ENCODE measurements at places on chromosomes 1 and 21.

DNA sequence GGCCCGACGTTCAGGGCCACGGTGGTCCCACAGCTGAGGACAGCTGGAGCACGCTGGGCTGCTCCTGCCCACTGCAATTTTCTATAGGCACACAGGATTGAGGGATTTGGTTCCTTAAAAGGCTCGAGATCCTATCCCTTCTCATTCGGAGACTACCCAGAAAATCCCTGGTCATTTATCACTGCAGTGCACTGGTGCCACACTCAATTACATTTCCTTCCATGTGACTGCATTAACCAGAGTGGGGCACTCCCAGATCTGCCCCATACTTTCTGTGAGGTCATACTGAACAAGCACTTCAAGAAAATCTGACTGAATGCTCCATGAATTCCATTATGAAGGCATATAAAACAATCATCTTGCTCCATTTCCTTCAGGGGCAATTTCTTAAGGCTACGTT is 49.8 kb upstream of the KCNE1 start:
- no peak for DNase-seq

DNA sequence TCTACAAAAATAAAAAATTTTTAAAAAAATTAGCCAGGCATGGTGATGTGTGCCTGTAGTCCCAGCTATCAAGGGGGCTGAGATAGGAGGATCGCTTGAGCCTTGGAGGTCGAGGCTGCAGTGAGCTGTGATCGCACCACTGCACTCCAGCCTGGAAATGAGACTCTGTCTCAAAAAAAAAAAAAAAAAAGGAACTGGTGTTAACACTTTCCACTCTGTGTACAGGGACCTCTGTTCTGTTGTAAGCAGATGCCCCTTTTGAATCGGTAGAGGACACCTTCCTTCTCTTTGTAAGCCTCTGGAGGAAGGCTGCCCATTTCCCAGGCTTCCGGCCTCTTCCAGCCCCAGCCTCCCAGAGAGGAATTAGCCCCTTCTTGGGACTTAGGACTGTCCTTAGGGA is 7.3 kb upstream of the C1orf210 start:
- DNase-seq, result no peak

DNA sequence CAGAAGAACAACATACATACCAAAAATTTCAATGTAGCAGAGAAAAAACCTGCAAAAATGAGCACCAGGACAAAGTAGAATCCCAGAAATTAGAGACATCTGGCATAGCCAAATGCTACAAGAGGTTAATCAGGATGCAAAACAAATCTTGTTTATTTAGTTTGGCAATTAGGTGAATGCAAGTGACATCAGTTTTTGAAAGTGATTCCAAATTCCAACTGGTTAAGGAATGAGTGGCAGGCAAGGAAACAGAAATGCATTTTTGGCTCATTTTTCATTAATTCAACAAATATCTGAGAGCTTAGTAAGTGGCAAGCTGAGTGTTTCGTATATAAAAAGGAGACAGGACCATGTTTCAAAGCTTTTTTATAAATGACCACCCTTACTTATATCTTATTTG is 21.3 kb downstream of the SCAF4 start:
- peak; percentile 42 for DNase-seq

DNA sequence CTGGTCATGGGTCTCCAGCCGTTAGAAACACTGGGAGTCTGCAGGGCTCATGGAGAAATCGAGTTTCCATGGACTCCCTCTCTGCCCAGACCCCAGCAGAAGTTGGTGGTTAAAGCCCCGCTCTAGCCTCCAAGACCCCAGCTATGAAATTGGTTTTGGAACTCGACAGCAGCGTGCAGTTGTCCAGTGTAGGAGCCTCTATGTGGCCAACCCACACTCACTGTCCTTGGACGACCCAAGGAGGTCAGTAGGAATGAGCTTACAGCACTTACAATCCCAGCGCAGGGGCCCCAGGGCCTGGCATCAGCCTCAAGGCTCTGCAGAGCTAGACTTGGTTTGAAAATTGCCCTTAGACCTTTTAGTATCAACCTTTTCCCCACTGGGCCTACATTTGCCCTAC is 3.2 kb upstream of the PRDM16 start:
- DNase-seq, result no peak

GRCh38 chr1:93021539-93022134 is 57.4 kb upstream of the MTF2 start:
- DNase-seq, result peak; percentile 44

DNA sequence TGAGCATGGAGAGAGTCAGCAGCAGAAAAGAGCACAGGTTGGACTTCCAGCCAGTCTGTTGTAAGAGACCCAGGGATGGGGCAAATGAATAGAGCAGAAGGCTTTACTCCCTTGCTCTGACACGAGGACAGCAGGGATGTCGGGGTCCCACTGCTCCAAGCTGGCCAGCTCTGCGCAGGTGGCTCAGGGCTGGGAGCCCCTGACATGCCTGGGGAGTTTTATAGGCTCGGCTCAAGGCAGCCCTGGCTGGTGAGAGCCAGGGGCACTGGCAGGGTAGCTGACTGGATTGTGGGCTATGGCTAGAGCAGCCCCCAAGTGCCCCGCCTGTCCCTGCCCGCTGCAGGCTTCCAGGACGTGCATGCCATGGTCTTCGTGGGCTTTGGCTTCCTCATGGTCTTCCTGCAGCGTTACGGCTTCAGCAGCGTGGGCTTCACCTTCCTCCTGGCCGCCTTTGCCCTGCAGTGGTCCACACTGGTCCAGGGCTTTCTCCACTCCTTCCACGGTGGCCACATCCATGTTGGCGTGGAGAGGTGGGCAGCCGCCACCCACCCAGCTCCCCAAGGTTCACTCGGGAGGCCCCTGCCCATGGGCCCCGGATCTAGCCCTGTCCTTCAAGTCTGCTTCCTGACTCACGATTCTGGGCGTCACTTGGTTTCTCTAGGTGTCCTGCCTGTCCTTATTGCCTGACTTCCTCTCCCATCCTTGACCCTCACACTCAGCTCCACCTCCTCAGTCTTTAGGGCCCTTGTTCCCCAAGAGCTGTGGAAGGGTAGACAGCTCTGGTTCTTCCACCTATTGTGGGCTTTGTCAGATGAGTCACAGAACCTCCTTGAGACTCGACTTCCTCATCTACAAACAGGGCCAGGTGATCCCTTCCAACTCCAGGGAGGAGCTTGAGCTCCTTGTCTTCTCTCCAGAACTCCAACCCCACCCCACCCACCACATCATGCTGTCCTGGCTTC is 8.2 kb downstream of the RHBG start:
- no peak for DNase-seq

- no peak for DNase-seq
Measured at GRCh38 chr1:198677871-198678270, 39.0 kb downstream of the PTPRC start.

GRCh38 chr1:58082596-58082995 is 463.9 kb downstream of the OMA1 start:
- no peak for DNase-seq

DNA sequence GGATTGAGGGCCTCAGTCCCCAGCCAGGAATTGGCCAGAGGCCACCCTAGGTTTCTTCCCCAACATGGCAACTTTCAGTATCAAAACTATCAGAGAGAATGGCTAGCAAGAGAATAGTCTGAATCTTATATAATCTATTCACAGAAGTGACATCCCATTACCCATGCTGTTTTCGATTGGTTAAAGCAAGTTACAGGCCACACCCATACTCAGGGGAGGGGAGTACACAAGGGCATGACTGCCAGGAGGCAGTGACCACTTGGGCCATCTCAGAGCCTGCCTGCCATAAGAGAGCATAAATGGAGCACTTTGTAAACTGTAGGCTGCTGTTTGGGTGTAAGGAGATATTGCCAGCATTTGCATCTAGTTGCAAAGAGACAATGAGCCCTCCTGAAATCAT is 65.4 kb downstream of the FAM163A start:
- no peak for DNase-seq

- DNase-seq, result no peak
Measured at GRCh38 chr1:234518876-234519275, 39.9 kb upstream of the TARBP1 start.

DNA sequence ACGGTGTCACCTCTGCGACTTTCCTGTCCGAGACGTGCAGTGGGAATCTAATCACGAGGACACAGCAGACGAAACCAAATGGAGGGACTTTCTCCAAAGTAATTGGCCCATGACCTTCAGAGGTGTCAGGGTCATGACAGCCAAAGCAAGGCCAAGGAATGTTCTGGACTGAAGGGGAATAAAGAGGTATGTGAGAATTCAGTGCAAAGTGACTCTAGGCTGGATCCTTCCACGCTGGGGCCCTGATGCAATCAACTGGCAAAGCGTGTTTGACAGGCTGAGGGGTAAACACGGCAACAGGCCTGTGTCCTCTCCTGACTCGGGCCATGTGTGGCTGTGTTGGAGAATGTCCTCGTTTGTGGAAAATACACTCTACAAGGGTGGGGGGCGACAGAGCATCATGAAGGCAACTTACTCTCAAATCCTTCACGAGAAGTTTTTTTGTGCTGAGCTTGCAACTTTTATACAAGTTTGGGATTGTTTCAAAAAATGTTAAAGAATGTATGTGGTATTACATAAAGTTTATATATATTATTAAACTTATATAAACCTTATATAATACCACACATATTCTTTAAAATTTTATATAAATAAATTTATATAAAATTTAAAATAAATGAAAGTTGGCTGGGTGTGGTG is 1.7 kb downstream of the CFAP74 start:
- DNase-seq, result no peak

DNA sequence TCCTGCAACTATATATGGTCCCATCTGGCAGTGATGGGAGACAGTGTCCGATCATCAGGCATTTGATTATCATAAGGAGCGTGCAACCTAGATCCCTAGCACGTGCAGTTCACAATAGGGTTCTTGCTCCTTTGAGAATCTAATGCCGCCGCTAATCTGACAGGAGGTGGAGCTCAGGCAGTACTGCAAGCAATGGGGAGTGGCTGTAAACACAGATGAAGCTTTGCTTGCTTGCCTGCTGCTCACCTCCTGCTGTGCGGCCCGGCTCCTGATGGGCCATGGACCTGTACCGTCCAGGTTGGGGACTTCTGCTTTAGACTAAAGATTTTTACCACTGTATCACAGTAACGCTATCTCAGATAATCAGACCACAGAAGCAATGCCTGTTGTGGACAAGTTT is 63.8 kb downstream of the TGFB2 start:
- DNase-seq, result no peak

- no peak for DNase-seq
Measured at GRCh38 chr1:230251644-230252191, 174.4 kb downstream of the PGBD5 start.

GRCh38 chr1:41844255-41844654 is 74.5 kb downstream of the HIVEP3 start:
- no peak for DNase-seq
